ENCODE measurements at places on chromosomes 2 and 18.

DNA sequence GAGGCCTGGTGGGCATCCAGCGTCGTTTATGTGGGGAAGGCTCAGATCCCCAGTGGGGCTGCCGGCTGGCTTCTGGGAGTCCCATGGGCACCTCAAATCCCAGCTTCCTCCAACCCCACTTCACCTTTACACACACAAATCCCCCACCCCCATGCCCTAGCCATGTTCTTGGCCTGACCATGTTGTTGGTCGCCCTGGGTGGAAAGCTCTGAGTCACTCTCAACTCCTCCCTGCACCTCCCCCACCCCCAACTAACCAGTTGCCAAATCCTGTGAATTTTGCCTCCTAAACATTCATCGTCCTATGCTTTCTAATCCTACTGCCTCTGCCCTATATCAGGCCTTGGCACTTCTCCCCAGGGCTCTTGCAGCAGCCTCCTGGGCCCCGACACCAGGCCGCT, 6.4 kb downstream of the TNS1 start:
- DNase-seq: no peak

DNA sequence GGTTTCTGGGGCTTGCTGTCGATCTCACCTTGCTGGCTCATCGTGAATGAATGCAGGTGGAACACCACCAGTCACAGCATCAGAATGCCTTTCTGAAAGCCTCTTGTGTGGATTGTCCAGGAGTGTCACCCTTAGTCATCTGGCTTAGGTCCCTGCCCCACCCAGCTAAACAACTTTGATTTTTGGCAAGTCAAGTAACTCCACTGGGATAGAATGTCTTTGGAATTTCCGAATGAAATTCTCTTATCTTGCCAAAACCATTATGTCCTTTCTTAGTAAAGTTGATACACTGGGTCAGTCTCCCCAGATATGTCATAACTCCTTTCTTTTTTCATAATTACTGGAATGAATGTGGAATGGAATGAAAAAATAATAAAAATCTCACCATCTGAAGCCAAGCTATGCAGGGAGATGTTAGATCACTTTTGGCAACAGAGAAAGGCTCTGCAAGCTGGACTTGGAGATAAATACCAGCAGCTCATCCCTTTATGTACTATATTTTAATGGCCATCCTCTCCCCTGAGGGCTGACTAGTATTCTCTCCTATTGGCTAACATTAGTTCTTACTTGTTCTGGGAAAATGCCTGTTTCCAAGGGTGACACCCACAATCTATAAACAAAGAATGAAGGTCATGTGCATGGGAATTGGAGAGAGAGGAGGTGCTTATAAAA, 35.4 kb downstream of the INSIG2 start:
- DNase-seq: no peak

DNA sequence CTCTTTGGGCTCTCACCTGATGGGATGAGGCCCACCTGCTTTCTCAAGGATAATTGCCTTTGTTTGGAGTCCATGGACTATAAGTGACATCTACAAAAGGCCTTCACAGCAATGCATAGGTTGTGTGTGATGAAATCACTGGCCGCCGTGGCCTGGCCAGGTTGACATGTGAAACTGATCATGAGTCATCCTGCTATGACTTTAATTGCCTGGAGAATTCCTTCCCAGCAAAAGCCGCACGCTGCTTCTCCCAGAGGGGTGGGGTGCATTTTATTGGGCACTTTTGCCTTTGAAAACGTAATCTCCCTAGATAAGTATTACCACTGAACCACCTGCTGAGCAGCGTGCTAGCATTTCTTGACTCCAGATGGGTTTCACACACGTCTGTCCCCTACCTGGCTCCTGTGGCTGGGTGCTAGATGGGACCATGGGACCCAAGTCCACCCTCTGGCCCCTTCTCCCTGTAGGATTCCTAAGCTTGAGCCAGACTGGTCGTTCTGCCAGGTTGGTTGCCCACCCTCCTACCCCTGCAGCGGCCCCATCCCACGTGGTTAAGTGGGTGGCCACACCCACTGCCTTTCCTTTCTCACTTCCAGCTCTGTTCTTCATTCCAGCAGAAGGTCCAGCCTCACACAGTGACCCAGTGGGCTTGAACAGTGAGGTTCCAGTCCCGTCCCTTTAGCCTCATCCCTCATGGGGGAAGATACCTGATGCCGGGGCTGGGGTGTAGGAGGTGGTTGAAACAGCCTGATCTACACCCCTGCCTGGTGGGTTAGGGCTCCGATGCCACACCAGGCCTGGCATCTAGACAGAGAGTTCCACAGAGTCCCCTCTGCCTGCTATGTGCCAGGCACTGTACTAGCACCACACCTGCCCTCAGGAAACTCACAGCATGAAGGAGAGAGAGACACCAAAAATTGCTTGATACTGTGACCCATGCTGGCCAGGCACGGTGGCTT, 89.6 kb downstream of the GBX2 start:
- no peak for DNase-seq

- no peak for DNase-seq
Measured at GRCh38 chr2:213995400-213996105, 415.3 kb upstream of the VWC2L start.

- DNase-seq: no peak
Measured at GRCh38 chr2:219570194-219570923, 980 bp downstream of the OBSL1 start.

DNA sequence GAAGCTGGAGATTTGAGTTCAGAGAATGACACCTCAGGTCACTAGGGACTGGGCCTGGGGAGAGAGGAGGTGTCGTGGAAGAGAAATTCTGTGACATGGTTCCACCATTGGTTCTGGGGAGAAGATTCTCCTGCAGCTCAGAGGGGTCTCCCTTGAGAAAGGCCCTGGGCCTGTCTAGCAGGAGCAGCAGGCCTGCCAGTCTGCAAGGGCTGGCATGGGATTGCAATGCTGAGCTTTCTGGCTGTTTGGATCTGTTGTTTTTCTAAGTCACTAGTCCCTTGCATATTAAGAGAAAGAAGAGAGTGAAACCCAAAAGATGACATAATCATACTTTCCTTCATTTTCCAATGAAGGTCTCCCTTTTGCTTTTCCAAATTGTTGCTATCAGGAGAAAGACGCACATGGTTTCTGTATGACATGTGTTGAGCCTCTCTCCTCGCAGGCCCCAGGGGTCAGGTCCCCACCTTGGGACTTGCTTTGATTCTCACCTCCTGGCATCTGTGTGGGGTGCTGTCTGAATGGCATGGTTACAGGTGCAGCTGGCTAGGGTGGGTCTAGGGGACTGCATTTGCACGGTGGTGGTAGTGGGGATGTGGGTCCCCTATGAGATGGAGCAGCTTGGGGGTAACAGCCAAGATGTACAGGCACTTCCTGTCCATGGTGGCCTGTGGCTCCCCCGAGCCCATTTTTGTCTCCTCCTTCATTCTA, 117.8 kb downstream of the GLI2 start:
- no peak for DNase-seq

Measured in stimulated activated CD8-positive, alpha-beta memory T cell treated with anti-CD3 and anti-CD28 coated beads, Interleukin-7, amount 100 ng/mL, for 1 hour (primary cell).